8988T (cell line): ENCODE measurements at places on chromosomes 6 and 20.

GRCh38 chr6:161100072-161100471, 108.5 kb downstream of the MAP3K4 start:
- DNase-seq, result no peak

- no peak for DNase-seq
Observed at GRCh38 chr6:67541586-67541985, 1093.5 kb upstream of the ADGRB3 start.

DNA sequence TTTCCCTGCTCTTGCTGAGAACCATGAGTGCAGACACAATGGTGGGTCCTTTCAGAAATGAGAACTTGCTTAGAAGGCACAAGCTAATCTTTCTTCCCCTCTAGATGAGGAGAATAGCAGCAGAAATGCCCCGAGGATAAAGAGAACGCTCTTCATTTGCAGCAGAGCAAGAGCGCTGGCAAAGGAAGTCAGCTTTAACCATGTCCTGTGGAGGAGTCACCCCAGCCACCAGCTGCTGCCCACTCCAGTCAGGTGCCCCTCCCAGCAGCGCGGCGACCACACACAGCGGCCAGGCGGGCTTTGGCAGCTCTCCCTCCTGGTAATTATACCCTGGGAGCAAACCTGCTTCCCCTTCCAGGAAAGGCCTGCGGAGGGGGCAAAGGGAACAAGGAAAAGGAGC, 42.4 kb upstream of the EMILIN3 start:
- DNase-seq, result no peak

- no peak for DNase-seq
Observed at GRCh38 chr6:88183471-88183870, 17.3 kb upstream of the CNR1 start.

DNA sequence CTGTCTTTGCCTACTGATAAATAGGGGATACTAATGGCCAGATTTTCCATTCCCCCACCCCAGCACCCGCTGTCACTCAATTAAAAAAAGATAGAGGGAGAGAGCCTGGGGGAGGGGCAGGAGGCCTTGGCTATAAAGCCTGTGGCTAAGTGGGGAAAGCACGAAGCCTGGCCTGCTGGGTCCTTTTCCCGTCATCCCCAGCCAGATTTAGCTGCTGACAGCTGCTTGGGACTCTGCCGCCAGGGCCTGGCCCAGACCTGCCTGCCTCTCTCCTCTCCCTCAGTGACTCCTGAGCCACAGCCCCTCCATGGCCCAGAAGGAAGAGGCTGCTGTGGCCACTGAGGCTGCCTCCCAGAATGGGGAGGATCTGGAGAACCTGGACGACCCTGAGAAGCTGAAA, at the start of gene APOBEC2:
TSS of gene APOBEC2 (plus strand) at position 162 of the 400 bp plus-strand sequence. CDS start at position 308, 146 bp downstream.
- no peak for DNase-seq

GRCh38 chr20:63484236-63484635, 11.8 kb upstream of the KCNQ2 start:
- no peak for DNase-seq

DNA sequence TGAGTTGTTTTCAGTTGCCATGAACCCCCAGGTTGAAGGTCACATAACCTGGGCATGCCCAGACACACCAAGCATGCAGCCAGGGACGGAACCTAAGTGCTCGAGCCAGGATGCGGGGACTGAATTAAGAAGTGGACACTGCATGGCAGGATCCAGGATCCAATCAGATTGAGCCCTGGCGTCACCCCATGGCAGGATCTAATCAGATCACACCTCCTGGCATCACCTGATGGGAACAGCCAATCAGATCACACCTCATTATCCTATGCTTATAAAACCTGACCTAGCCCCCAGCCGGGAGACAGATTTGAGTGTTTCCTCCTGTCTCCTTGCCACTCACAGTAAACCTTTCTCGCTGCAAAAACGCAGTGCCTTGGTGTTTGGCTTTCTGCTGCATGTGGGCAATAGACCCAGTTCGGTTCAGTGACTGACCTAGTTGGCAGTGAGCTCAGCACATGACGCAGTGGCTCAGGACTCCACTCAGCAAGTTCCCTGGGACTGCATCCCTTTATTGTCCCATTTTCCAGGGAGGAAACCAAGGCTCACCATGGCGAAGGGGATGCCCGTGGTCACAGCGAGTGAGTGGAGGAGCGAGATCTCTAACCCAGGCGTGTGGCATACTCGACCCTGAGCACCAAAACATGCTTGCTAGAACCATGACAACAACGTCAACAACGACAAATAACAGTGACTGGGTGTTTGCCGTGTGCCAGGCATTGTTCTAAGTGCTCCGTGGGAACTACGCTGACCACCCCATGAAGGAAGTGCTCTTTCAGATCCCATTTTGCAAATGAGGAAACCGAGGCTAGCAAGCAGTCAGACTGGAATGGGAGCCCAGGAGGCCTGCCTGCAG, 66.3 kb downstream of the RBM38 start:
- DNase-seq, result no peak

DNA sequence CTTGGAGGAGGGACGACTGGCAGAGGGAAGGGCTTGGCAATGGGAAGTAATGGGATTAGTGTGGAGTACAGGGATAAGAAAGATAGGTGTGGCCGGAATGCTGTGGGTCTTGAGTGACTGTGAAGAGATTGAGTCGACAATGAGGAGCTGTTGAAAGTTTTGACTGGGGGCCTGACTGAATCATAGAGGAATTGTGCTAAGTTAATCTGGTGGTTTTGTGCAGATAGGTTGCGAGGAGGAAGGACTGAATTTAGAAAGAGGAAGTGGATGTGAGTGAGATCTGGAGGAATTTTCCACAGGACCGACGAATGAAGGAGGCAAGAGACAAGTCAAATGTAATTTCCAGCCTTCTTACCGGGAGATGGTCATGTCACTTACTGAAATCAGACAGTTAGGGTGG, 143.9 kb upstream of the RALGAPA2 start:
- DNase-seq, result no peak
